ENCODE measurements at places on chromosomes 1 and 21.

GRCh38 chr1:204089044-204089751 lies 16.3 kb downstream of the SOX13 start:
- no peak for DNase-seq

DNA sequence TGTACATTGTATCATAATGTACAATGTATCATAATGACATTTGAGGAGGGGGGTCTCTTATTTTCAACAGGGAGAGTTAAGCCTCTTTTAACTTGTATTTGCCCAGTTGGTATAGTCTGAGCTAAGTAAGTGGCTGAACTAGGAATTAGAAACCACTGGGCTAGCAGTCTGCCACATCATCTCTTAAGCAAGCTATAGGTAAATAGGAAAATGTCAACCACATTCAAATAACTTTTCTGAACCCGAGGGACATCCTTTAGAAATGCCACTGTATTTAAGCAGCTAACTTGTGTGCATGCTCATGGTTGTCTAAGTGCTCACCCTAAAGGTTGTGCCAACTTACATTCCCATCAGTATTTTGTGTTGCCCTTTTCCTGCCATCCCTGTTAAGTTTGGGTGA lies 35.5 kb upstream of the ASB17 start:
- DNase-seq, result no peak

DNA sequence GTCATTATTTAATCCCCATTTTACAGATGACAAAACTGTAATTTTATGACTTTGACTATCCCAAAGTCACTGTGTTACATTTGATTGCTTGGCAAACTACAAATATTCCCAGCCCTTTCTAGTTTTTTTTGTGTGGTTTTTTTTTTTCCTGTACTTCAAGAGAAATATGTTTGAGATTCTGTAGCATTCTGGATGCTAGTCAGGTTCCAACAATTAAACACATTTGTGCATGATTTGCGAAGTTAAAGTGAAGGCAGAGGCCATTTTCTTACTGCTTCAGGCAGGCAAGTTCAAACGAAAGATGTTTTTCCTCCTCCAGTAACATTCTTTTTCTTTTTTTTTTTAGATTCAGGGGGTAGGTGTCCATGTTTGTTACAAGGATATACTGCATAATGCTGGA lies 107.9 kb upstream of the SERTAD4 start:
- DNase-seq, result no peak

- no peak for DNase-seq
These were observed 390.4 kb downstream of the TGFB2 start for GRCh38 chr1:218735436-218736032.

DNA sequence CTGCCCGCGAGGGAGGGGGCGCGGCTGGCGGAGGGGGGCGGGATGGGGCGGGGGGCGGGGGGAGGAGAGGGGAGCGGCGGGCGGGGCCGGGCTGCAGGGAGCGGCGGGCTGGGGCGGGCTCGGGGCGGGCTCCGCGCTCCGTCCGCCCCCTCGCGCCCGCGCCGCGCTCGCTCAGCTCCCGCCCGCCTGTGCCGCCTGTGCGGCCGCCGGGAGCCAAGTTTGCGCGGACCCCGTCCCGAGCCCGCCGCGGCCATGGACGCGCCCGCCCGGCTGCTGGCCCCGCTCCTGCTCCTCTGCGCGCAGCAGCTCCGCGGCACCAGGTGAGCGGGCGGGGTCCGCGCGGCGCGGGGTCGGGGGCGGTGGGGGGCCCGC lies at the start of gene GABRD:
Gene GABRD (plus strand): TSS at position 174 of the 372 bp plus-strand sequence. CDS start 79 bp downstream, at position 253.
- DNase-seq, result no peak

All from activated T-helper 1 cell treated with anti-CD3 and anti-CD28 coated beads, Interleukin-2, amount 50 U/mL, for 16 hours (primary cell).